ENCODE measurements at places on chromosomes 5 and 9. TPM values are rescaled to one million over a fixed set of nuclear protein-coding genes. Genes with fewer than 3 reads are reported as not detected.

NIM1K gene
- 0.22 TPM for total RNA-seq

PCDHGC5 gene
- 0.75 TPM for total RNA-seq

ARSI gene
- 6.8 TPM for total RNA-seq

NUTM2G gene
- total RNA-seq: not detected

FST gene
- 32.4 TPM for total RNA-seq

PCDHA5 gene
- 0.04 TPM for total RNA-seq

CDX1 gene
- total RNA-seq: 0.27 TPM

SAXO1 gene
- total RNA-seq: 0.04 TPM

PCDHGC4 gene
- total RNA-seq: 1.8 TPM

UBE2QL1 gene
- total RNA-seq: 0.58 TPM

OR1N1 gene
- not detected for total RNA-seq

KLF4 gene
- 24.0 TPM for total RNA-seq

GRCh38 chr5:122844910-122845228 lies 544 bp upstream of the SNX24 start:
- peak overlapping the region; percentile 79 for H3K27ac ChIP-seq
- peaks cover 12% of the 10 kb centered on the region for H3K4me1 ChIP-seq
- DNase-seq: no peak
- H3K4me3 ChIP-seq: peak overlapping the region; percentile 90

- no peaks in the 10 kb centered on the region for H3K27me3 ChIP-seq
- no peak overlapping the region for H3K27ac ChIP-seq
Measured at GRCh38 chr5:1791176-1791575, 8.5 kb downstream of the MRPL36 start.

GRCh38 chr5:36657563-36657995 lies 51.2 kb downstream of the SLC1A3 start:
- H3K27me3 ChIP-seq: no peaks in the 10 kb centered on the region
- no peaks in the 10 kb centered on the region for H3K36me3 ChIP-seq
- H3K4me3 ChIP-seq: no peak overlapping the region
- peak; percentile 99 for DNase-seq

DNA sequence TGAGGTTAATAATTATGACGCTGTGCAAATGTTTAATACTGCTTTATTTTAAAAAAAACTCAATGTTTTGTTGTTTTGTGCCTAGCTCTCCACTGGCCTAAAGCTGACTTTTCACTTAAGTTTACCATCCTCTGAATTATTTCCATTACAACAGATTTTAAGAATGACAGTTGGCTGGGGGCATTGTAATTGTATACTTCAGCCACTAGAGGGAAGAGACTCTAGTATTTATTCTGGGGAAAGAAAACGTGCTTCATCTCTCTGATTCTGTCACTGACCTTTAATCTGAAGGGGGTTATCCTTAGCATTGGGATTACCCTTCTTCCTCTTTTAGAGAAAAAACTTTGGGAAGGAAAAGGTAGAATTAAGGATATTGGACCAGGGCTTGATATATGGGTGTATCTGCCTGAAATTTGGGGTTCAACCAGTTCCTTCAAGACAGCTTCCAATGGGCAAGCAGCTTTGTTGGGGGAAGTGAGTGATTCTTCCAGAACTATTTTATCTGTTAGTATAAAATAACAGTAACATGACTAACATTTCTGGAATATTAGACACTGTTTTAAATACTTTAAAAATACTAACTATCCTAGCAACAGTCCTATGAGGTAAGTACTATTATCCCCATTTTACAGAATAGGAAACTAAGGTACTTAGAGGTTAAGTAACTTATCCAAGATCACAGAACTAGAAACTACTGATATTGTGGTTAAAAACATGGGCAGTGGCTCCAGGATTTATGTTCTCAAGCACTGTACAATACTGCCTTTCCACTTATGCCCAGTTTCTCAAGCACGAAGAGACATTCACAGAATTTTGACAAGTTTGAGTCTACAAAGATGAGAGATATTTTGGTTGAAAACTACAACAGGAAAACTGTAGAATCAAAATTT lies 208.4 kb downstream of the CD180 start:
- H3K36me3 ChIP-seq: no peaks in the 10 kb centered on the region
- H3K4me1 ChIP-seq: no peaks in the 10 kb centered on the region
- no peaks in the 10 kb centered on the region for H3K27me3 ChIP-seq
- no peak overlapping the region for H3K4me3 ChIP-seq
- peak; percentile 65 for DNase-seq

DNA sequence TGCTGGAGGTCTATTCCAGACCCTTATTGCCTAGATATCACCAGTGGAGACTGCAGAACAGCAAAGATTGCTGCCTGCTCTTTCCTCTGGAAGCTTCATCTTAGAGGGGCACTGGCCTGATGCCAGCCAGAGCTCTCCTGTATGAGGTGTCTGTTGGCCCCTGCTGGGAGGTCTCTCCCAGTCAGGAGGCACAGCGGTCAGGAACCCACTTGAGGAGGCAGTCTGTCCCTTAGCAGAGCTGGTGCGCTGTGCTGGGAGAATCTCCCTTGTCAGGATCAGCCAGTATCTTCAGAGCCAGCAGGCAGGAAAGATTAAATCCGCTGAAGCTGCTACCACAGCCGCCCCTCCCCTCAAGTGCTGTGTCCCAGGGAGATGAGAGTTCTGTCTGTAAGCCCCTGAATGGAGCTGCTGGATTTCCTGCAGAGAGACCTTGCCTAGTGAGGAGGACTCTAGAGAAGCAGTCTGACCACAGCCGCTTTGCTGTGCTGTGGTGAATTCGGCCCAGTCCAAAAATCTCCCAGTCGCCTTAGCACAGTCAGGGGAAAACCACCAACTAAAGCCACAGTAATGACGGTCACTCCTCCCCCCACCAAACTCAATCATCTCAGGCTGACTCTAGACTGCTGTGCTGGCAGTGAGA lies 124.1 kb downstream of the JAKMIP2 start:
- no peaks in the 10 kb centered on the region for H3K27me3 ChIP-seq
- no peaks in the 10 kb centered on the region for H3K36me3 ChIP-seq
- no peak for DNase-seq
- no peaks in the 10 kb centered on the region for H3K4me1 ChIP-seq
- H3K4me3 ChIP-seq: no peak overlapping the region
- no peak overlapping the region for H3K27ac ChIP-seq

GRCh38 chr5:173256800-173257199 lies 21.8 kb upstream of the NKX2-5 start:
- no peak overlapping the region for H3K4me3 ChIP-seq
- no peak for DNase-seq
- H3K27me3 ChIP-seq: peaks cover 61% of the 10 kb centered on the region
- no peaks in the 10 kb centered on the region for H3K36me3 ChIP-seq

DNA sequence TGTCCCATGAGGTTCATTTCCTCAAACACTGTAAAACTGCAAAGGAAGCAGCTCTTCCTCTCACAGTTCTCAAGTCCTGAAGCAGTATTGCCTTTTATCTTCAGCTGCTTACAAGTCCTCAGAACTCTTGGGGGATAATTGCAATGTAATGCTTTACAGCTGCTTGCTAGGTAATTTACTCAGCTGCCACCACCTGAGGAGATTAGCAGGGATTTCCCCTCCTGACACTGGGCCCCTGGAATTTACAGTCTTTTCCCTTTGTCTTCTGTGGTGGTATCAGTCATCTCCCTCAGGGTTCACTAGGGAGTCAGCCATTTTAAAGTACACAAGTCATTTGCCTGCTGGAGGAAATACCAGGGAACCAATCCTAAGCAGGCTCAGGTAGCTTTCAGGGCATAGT lies 754.3 kb upstream of the GRAMD2B start:
- H3K36me3 ChIP-seq: no peaks in the 10 kb centered on the region
- no peak overlapping the region for H3K4me3 ChIP-seq
- no peaks in the 10 kb centered on the region for H3K4me1 ChIP-seq
- DNase-seq: no peak
- no peak overlapping the region for H3K27ac ChIP-seq

- H3K4me1 ChIP-seq: peaks cover 20% of the 10 kb centered on the region
- H3K36me3 ChIP-seq: peaks cover 10% of the 10 kb centered on the region
- H3K27ac ChIP-seq: no peak overlapping the region
- DNase-seq: no peak
Measured at GRCh38 chr9:126457890-126458289, 131.3 kb downstream of the MVB12B start.

DNA sequence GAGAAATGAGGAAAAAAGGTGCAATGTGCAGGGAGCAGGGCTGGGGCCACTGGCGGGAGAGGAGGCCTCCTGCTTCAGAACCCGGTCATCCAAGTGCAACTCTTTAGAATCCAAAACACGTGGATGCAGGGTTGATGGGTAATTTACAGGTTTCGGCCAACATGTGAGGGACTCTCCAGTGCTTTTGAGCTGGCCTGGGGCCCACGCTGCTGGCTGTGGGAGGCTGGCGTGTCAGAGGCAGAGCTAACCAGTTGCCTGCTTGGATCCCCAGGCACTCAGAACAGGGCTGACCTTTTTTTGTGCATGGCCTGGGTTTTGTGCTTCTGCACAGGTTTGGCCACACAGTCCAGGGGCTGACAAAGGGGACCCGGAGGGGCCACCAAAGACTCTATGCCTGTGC lies 61.6 kb downstream of the GADD45G start:
- no peaks in the 10 kb centered on the region for H3K36me3 ChIP-seq
- peaks cover 34% of the 10 kb centered on the region for H3K4me1 ChIP-seq
- DNase-seq: no peak
- peaks cover 12% of the 10 kb centered on the region for H3K27me3 ChIP-seq

GRCh38 chr5:141757402-141757801 lies 75.4 kb upstream of the ARAP3 start:
- no peak overlapping the region for H3K4me3 ChIP-seq
- no peak overlapping the region for H3K27ac ChIP-seq
- no peak for DNase-seq
- H3K36me3 ChIP-seq: no peaks in the 10 kb centered on the region
- peaks cover 60% of the 10 kb centered on the region for H3K27me3 ChIP-seq

DNA sequence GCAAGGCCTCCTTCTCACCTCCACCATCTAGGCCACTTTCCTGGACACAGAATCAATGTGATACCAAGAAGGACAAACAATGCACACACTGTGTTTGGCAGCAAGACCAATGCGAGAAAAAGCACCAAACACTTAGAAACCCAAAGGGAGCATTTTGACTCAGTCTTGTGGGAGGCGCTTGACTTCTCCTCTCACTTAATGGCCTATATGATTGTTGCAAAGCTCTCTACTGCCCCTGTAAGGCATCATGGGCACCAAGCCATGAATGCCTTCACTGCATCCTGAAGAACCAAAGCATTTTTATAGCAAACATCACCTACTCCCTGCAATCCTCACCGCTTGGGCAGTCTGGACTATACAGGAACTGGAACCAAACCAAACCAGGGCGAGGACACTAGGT lies 57.5 kb downstream of the CDH6 start:
- no peaks in the 10 kb centered on the region for H3K27me3 ChIP-seq
- no peak overlapping the region for H3K4me3 ChIP-seq
- H3K27ac ChIP-seq: no peak overlapping the region
- DNase-seq: no peak

GRCh38 chr9:99414321-99414720 lies 192.2 kb downstream of the SEC61B start:
- no peak overlapping the region for H3K27ac ChIP-seq
- no peaks in the 10 kb centered on the region for H3K4me1 ChIP-seq
- DNase-seq: no peak
- H3K4me3 ChIP-seq: no peak overlapping the region

DNA sequence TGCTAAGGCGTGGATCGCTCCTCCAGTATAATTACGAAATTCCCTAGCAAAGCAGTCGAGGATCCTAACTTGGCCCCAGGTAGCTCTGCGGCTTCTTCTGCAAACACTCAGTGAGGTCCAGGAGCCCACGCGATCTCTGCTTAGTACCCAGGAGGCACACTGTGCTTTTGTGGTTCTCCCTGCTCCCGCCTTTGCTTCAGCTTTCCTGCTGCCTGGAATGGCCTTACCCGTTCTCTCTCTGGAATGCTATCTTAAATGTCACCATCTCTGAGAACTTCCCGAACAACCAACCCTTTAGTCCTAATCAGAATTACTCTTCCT lies 639 bp downstream of the INVS start:
- H3K36me3 ChIP-seq: peaks cover 8% of the 10 kb centered on the region
- H3K4me1 ChIP-seq: peaks cover 13% of the 10 kb centered on the region
- H3K4me3 ChIP-seq: peak overlapping the region; percentile 98
- DNase-seq: no peak

- H3K27ac ChIP-seq: no peak overlapping the region
- peak; percentile 46 for DNase-seq
- no peak overlapping the region for H3K4me3 ChIP-seq
Measured at GRCh38 chr9:4375424-4376200, 75.7 kb upstream of the GLIS3 start.

DNA sequence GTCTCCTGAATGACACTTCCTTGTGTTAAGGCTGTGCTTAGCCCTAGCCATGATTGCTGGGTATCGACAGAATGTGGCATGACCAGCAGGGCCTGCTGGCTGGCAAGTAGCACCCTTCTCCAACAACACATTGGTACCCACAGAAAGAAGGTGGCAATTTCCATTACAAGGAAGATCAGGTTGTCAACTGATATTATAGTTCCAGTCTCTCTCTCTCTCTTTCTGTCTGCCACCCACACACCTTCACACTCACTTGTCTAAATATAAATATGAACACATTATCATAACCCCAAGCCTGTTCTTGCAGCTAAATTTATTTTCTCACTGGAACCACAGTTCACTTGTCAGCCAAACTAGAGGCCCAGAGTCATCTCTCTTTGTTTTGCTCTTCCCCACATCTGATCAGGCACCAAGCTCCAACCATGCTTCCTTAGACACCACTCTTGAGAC lies 408.1 kb upstream of the PIK3R1 start:
- H3K36me3 ChIP-seq: no peaks in the 10 kb centered on the region
- H3K4me1 ChIP-seq: peaks cover 2% of the 10 kb centered on the region
- H3K27ac ChIP-seq: no peak overlapping the region

DNA sequence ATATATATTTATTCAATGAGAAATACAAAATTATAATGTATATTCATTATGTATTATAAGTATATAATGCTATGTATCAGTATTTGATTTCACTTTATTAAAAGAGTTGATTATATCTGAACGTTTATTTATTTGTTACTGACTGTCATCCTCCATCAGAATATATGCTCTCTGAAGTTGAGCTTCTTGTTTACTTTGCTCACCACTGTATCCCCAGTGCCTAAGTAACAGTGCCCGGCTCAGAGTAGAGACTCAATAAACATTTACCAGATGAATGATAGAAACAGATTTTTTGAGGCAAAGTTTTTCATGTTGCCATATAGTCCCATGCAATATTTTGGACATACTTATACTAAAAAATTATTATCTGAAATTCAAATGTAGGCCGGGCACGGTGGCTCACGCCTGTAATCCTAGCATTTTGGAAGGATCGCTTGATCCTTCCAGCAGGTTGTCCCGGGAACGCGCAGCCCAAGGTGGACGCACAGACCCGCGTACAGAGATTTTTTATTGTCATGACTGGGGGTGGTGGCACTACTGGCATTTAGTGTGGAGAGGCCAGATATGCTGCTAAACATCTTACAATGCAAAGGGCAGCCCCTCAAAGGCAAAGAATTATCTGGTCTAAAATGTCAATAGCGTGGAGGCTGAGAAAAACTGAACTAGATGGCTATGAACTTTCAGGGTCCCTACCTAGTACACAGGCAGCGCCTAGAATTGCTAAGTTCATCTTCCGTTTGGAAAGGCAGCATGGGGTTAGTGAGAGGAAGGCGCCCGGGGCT lies 761 bp upstream of the DNAJC25 start:
- H3K4me3 ChIP-seq: peak overlapping the region; percentile 87
- no peaks in the 10 kb centered on the region for H3K36me3 ChIP-seq
- H3K27me3 ChIP-seq: no peaks in the 10 kb centered on the region
- peak overlapping the region; percentile 23 for H3K27ac ChIP-seq
- no peak for DNase-seq

All from muscle of leg (tissue), 16 donors.